ENCODE measurements at places on chromosomes 11 and 22. TPM values are rescaled to one million over a fixed set of nuclear protein-coding genes. Genes with fewer than 3 reads are reported as not detected.
A peak's percentile ranks its signal among the peaks of the same experiment; 100 is the strongest.

- peak overlapping the region; percentile 98 for H3K4me3 ChIP-seq
- peaks cover 11% of the 10 kb centered on the region for H3K36me3 ChIP-seq
- DNase-seq, result no peak
- H3K4me1 ChIP-seq, result peaks cover 21% of the 10 kb centered on the region
- peak overlapping the region; percentile 99 for H3K27ac ChIP-seq
Observed at GRCh38 chr11:95922099-95922498, 1.8 kb downstream of the MTMR2 start.

MOGAT2 gene
- total RNA-seq, result not detected

MED17 gene
- 60.6 TPM for total RNA-seq

DNA sequence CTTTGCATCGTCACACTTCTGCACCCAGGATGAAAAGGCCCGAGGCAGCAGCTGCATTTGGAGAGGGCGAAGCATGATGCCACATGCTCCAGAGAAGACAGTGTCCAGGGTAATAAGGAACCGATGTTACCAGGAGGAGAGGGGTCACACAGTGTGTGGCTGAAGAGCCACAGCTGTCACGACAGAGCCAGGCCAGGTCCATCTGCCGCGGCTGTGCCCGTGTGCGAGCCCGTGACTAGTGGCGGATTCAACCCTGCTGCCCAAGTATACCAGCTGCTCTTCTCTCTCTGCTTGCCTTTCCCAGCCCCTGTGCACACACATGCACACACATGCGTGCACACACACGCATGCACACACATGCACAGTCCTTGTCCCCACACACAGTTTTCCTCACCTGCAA is 1432.5 kb downstream of the BRD1 start:
- no peak for DNase-seq
- no peak overlapping the region for H3K27ac ChIP-seq
- H3K36me3 ChIP-seq, result no peaks in the 10 kb centered on the region
- no peaks in the 10 kb centered on the region for H3K4me1 ChIP-seq
- H3K27me3 ChIP-seq, result peaks cover 15% of the 10 kb centered on the region

HBG2 gene
- not detected for total RNA-seq

RAC2 gene
- total RNA-seq, result 666 TPM

DNA sequence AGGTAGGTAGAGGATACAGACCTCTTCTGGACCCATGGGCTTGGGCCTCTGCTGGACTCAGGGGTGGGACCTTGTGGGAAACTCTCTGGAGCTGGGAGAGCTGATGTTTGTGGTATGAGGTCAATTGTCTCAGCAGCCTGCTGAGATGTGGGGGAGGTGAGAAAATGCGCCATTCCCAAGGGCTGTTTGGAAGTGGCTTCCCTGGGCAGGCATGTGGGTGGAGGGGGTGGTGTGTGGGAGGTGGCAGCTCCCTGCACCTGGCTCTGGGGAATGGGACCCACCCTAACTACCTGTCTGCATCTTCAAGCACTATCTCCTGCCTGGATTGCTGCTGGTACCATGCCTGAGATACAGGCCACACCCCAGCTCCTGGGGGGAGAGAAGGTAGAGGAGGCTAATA is 97.4 kb upstream of the THY1 start:
- no peaks in the 10 kb centered on the region for H3K36me3 ChIP-seq
- peaks cover 20% of the 10 kb centered on the region for H3K27me3 ChIP-seq

KDM4F gene
- not detected for total RNA-seq

GRCh38 chr11:16392616-16393015 is 36.3 kb upstream of the SOX6 start:
- peaks cover 13% of the 10 kb centered on the region for H3K36me3 ChIP-seq
- no peak overlapping the region for H3K27ac ChIP-seq
- H3K27me3 ChIP-seq, result no peaks in the 10 kb centered on the region
- DNase-seq, result no peak
- H3K4me3 ChIP-seq, result no peak overlapping the region
- no peaks in the 10 kb centered on the region for H3K4me1 ChIP-seq

KCNQ1OT1 gene
- 0.52 TPM for total RNA-seq

POTEH gene
- total RNA-seq, result not detected

DNA sequence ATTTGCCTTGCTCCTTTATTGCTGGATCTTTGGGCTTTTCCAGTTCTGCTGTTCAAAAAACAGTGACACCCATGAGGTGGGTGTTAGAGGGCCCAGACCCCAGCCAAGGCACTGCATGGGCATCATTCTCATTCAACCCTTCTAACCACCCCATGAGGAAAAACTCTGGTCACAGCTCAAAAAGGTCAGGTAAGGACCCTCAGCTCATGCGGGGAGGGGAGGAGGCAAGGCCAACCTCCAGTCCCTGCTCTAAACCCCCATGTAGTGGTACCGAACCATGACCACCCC is 7.4 kb downstream of the GNB1L start:
- no peaks in the 10 kb centered on the region for H3K36me3 ChIP-seq
- H3K27ac ChIP-seq, result no peak overlapping the region
- H3K27me3 ChIP-seq, result no peaks in the 10 kb centered on the region
- H3K4me1 ChIP-seq, result peaks cover 12% of the 10 kb centered on the region

KCNC1 gene
- total RNA-seq, result not detected

- no peaks in the 10 kb centered on the region for H3K4me1 ChIP-seq
- no peak for DNase-seq
- H3K27ac ChIP-seq, result no peak overlapping the region
- no peak overlapping the region for H3K4me3 ChIP-seq
Observed at GRCh38 chr11:115097796-115098408, 406.3 kb downstream of the CADM1 start.

PLA2G6 gene
- total RNA-seq, result 24.5 TPM

GAB4 gene
- total RNA-seq, result not detected

- DNase-seq, result no peak
- H3K27me3 ChIP-seq, result peaks cover 20% of the 10 kb centered on the region
- H3K36me3 ChIP-seq, result no peaks in the 10 kb centered on the region
- no peak overlapping the region for H3K27ac ChIP-seq
- no peaks in the 10 kb centered on the region for H3K4me1 ChIP-seq
- H3K4me3 ChIP-seq, result no peak overlapping the region
Observed at GRCh38 chr11:70674605-70675004, 276.3 kb downstream of the CTTN start.

- no peak for DNase-seq
- no peaks in the 10 kb centered on the region for H3K27me3 ChIP-seq
- H3K4me1 ChIP-seq, result peaks cover 28% of the 10 kb centered on the region
- peak overlapping the region; percentile 84 for H3K27ac ChIP-seq
Observed at GRCh38 chr22:43014316-43014868, 557 bp downstream of the PACSIN2 start.

GRCh38 chr11:32829157-32829679 is 509 bp upstream of the PRRG4 start:
- H3K36me3 ChIP-seq, result no peaks in the 10 kb centered on the region
- peak overlapping the region; percentile 89 for H3K4me3 ChIP-seq
- peaks cover 7% of the 10 kb centered on the region for H3K4me1 ChIP-seq
- no peak overlapping the region for H3K27ac ChIP-seq
- H3K27me3 ChIP-seq, result peaks cover 12% of the 10 kb centered on the region
- no peak for DNase-seq

WNT7B gene
- total RNA-seq, result not detected

DNA sequence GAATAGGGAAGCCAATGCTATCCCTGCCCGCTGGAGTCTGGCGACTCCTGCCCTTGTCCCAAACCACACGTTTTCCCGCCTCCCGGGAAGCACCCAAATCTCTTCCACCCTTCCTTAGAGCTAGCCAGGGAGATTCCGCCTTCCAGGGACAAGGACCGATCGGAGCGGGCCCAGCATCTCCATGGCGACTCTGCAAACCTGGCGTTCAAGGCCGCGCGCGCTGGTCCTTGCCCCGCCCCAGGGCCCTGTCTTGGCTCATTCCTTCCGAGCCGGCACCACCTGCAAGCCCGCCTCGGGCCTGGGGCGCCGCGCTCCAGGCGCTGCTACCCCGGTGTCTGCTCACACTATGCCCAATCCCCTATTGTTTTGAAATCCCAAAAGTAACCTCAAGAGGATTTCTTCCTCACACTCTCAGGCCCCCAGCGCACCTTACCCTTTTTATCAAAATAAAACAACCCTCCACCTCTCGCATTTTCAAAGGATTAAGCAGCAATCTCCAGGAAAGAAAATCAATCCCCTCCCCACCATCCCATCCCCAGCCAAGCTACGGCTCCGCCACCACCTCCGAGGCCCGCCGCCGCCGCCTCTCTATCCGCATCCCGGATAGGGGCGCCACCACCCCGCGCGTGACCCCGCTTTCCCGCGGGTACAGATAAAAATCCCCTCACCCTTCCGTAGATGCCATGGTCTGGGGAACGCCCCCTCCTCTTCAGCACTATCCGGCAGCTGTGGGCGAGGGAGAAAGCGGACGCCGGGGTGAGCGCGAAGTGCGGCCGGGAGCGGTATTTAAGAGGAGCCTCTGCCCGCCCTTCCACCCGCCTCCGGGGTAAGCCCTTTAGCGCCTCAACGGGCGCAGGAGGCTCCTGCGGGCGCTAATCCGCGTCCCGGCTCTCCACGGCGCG is 825 bp downstream of the SLC1A2 start:
- H3K27ac ChIP-seq, result no peak overlapping the region
- peaks cover 87% of the 10 kb centered on the region for H3K27me3 ChIP-seq
- H3K4me3 ChIP-seq, result no peak overlapping the region
- no peak for DNase-seq

- H3K4me1 ChIP-seq, result peaks cover 3% of the 10 kb centered on the region
- no peak overlapping the region for H3K27ac ChIP-seq
- H3K4me3 ChIP-seq, result no peak overlapping the region
Observed at GRCh38 chr11:69243496-69244200, 50.3 kb upstream of the MYEOV start.

ST14 gene
- 0.17 TPM for total RNA-seq

GRCh38 chr22:50032109-50032871 is 19.7 kb upstream of the IL17REL start:
- peaks cover 4% of the 10 kb centered on the region for H3K4me1 ChIP-seq
- H3K4me3 ChIP-seq, result no peak overlapping the region
- no peaks in the 10 kb centered on the region for H3K36me3 ChIP-seq

DNA sequence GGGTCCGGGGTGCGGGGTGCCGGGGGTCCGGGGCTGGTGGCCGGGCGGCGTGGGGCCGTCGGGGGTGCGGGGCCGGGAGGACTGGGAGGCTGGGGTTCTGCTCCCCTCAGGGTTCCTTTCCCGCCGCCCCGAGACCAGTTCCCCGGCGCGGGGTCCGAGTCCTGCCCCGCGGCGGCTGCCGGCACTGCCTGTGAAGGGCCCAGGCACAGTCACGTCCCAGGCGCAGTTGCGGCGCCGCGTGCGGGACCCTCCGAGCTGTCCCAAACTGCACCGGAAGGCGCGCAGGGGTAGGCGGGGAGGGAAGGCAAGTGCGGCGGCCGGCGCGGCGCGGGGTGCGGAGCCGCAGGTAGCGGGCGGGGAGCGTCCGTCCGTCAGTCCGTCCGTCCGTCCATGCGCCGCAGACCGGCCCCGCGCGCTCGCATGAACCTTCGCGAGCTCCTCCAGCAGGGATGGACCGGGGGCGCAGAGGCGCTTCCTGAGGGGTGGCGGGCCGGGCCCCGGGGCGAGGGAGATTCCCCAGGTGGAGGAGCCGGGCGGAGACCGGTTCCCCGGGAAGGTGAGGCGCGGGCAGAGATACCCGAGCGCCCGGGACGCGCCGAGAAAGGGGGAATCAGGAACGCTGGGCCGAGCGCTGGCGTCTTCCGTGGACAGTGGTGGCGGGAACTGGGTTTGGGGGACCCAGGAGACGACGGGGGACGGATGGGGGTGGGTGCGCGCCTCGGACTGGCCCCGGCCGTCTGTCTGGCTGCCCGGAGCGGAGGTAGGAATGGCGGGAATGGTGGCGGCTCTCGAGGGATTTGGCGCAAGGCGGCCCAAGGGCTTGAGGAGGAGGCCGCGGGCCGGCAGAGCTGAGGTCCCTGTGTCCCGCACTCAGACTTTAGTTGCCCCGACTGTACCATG is 3.1 kb upstream of the ADORA2A start:
- no peak for DNase-seq
- no peaks in the 10 kb centered on the region for H3K36me3 ChIP-seq
- H3K4me3 ChIP-seq, result peak overlapping the region; percentile 51

- H3K36me3 ChIP-seq, result no peaks in the 10 kb centered on the region
- peaks cover 14% of the 10 kb centered on the region for H3K4me1 ChIP-seq
- no peaks in the 10 kb centered on the region for H3K27me3 ChIP-seq
- no peak for DNase-seq
Observed at GRCh38 chr22:17705546-17705945, 67.0 kb downstream of the BCL2L13 start.

DNA sequence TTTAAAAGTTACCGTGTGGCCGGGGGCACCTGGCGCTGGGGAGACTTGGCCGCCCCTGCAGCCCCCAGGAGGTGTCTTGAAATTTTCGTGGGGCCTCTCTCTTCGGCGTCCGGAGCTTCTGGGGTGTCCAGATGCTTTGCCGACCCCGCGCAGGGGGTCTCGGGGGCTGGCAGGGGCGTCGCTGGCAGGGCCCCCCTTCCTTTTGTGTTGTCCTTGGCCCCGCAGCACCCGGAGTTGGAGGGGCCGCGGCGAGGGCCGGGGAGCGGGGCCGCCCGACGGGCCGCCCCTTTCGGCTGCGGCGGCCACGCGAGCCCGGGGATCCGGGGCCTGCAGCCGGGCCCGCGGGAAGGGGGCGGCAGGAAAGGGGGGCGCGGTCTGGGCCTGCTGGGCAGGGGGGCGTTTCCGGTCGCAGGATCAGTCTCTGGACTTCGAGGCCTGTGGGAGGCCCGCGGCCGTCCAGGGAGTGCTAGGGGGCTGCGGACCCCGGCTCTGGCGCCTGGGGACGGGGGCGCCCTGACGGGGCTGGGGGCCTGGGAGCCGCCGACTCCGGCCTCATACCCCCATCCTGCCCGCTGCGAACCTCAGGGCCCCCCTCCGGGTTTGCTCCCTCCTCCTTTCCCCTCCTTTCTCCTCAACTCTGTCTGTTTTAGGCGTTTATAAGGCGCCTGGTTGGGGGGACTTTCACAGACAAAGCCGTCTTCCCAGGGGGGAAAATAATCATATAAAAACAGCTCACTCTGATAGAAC is 869 bp downstream of the ZC3H7B start:
- H3K27ac ChIP-seq, result peak overlapping the region; percentile 85
- no peaks in the 10 kb centered on the region for H3K36me3 ChIP-seq
- H3K4me3 ChIP-seq, result peak overlapping the region; percentile 73
- H3K27me3 ChIP-seq, result no peaks in the 10 kb centered on the region

- H3K27me3 ChIP-seq, result no peaks in the 10 kb centered on the region
- H3K4me3 ChIP-seq, result no peak overlapping the region
- no peak for DNase-seq
- H3K4me1 ChIP-seq, result no peaks in the 10 kb centered on the region
- no peak overlapping the region for H3K27ac ChIP-seq
Observed at GRCh38 chr11:106785913-106786650, 232.2 kb downstream of the GUCY1A2 start.

GRCh38 chr11:103215812-103216211 is 106.6 kb downstream of the DYNC2H1 start:
- H3K27ac ChIP-seq, result no peak overlapping the region
- H3K4me3 ChIP-seq, result no peak overlapping the region
- H3K4me1 ChIP-seq, result no peaks in the 10 kb centered on the region
- no peaks in the 10 kb centered on the region for H3K27me3 ChIP-seq
- H3K36me3 ChIP-seq, result no peaks in the 10 kb centered on the region

GRCh38 chr22:12601870-12602779 is 2925.9 kb upstream of the OR11H1 start:
- DNase-seq, result peak; percentile 61
- no peaks in the 10 kb centered on the region for H3K27me3 ChIP-seq
- H3K36me3 ChIP-seq, result peaks cover 32% of the 10 kb centered on the region
